ENCODE measurements at places on chromosomes 7 and 10.

DNA sequence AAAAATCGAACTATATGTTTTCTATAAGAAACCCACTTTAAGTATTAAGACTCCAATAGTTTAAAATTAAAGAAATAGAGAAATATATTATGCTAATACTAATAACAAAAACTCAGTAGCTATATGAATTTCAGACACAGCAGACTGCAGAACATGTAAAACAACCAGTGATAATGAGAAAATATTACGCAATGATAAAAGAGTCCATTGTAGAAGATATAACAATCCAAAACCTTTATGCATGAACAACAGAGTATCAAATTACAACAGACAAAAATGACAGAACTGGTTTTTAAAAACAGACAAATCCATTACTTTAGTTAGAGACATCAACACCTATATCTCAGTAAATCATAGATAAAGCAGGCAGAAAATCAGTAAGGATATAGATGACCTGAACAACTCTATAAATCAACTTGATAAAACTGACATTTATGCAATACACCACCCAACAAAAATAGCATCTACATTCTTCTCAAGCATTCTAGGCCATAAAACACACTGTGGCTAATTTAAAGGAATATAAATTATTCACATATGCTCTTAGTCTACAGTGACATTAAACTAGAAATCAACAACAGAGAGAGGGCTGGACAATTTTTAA lies 669.5 kb upstream of the GHITM start:
- no peak for DNase-seq

DNA sequence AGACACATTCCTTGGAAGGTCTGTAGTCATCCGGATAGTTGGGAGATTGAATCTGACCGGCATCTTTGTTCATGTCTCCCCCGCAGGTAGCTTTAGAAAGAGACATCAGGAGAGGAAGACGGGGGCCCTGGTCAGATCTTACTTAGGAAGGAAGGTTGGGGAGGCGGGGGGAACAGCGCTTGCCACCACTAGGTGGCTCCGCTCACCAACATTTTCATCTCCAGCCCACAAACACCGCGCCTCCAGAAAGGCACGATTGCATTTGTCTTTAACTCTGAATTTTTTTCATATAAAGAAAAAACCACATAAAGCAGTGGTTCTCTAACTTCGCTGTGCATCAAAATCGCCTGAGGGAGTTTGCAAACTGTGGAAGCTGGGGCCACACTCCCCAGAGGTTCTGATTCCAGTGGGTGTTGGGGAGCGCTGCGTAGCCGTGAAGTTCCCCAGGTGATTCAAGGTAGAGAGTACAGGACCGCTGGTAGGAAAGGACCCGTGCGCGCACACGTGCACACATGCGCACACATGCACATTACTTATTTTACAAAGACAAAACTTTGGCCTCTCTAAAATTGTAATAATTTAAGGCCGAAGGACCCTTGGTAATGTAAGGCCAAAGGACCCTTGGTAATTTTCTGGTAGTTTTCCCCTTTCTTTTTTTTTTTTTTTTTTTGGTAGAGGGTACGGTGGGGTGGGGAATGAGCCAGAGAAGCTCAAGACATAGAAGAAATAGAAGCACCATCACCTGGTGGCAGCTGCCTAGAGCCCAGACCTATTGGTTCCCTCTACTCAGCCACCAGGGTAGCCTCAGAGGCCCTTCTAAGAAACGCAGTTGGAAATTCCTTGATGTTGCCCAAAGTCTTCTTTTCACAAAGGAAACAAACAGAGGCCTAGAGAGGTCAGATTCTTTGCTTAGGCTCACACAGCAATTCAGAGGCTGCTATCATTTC lies 37.4 kb upstream of the OPALIN start:
- DNase-seq, result no peak

GRCh38 chr10:34551295-34551694 lies 263.8 kb downstream of the PARD3 start:
- no peak for DNase-seq

- no peak for DNase-seq
These were observed 176.8 kb downstream of the WDR37 start for GRCh38 chr10:1233031-1233430.

GRCh38 chr7:40015790-40016296 lies 65.8 kb downstream of the CDK13 start:
- DNase-seq, result no peak

GRCh38 chr10:86314616-86315548 lies 51.7 kb downstream of the GRID1 start:
- DNase-seq, result no peak

DNA sequence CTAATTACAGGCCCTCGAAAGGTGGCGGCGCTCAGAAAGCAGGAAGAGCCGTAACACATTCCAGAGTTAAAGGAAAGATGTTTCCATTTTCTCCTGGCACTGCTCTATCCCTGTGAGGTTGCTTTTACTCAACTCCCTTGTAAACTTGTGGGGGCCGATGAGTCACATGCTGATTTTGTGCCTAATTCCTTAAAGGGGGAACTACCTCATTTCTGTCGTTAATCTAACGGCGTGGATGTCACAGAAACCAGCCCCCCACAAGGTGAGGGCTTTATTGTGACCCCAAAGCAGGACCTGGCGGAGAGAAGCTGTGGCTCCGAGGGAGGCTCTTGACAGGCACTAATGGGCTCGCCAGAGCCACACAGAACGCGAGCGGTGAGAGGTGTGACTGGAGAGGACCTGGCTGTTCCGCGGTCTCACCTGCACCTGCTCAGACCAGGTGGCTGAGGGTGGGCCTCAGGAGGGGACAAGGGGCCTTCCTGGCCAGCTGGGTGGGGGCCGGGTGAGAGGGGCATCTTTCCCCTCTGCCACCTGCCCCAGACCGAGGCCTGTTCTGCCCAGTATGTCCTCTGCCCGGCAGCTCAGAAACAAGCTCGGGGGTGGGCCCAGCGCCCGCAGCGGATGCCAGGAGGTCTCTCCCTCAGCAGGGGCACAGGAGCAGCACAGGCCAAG lies 50.9 kb downstream of the CALML3 start:
- no peak for DNase-seq

GRCh38 chr10:58747687-58748086 lies 235.0 kb downstream of the BICC1 start:
- DNase-seq, result no peak

DNA sequence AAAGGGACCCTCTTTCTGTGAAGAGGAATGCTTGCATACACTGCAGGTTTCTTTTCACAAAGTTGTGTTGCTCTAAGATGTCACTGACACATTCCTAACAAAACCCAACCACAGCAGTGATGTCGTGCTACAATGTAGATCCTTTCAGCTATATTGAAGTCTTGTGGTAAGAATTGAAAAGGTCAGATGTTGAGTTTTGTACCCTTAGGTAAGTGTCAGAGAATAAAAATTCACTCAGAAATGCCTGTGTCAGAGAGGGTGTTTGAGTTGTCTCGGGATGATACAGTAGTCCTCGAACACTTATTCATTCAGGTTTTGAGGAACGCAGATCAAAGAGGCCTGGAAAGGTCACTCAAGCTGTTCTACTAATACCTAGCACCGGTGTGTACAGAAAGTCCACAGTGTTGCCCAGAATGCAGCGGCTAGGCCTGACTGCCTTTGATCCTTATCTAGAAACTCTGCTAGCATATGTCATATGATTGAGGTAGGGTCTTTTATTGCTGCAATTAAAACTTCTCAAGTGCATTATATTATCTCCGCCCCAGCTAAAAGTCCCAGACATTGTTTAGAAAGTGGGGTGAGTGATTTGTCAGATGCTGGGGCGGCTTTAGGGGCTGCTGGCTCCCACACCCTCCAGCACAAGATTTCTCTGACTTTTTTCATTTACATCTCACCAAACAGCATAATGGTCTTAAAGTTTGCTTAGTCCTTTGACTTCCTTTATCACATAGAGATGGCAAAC lies 26.0 kb downstream of the RNF32 start:
- DNase-seq, result no peak

DNA sequence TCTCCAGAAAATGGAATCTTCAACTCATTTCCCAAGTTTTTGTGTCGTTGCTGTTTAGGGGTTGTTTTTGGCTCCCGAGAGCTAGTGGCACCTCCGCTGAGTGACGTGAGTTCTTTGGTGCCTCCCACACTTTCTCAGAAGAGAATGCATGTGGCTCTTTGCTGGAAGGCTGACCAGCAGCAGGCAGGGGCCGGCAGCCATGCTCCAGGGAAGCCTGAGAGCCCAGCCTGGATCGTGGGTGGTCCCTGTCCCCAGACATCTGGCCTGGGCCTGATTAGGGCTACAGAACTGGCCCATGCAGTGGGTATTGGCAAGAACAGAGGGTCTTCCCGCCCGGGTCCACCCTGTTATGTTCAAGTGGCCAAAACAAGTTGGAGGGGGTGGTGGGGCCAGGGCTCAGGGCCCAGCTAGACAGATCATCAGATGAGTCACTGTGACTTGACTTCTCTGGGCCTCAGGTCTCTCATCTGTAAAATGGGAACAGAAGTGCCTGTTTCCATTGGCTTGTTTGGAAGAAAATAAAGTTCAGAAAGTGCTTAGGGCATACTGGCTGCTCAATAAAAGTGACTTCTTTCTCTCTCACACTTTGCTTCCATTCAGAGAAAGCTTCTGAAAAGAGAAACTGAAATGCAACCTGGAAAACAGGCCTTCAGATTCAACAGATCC lies 83.1 kb downstream of the STRA8 start:
- DNase-seq, result no peak

DNA sequence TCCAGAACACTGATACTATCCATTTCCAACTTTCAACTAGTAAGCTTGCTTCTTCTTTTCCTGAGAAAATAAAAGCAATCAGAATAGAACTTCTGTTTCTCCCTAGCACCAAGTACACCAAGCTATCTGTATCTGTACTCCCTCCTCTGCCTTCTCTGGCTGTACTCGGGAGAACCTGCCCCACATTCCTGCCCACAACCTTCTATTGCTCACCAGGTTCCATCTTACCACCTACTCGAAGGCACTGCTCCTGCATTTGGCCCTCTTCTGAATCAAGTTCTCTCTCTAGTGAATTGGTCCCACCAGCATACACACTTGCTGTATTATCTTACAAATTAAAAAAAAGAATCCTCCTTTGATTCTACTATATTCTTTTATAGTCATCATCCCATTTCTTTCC lies 169.6 kb upstream of the PTN start:
- no peak for DNase-seq

- DNase-seq, result no peak
These were observed 27.0 kb upstream of the ZPBP start for GRCh38 chr7:50119815-50120637.

DNA sequence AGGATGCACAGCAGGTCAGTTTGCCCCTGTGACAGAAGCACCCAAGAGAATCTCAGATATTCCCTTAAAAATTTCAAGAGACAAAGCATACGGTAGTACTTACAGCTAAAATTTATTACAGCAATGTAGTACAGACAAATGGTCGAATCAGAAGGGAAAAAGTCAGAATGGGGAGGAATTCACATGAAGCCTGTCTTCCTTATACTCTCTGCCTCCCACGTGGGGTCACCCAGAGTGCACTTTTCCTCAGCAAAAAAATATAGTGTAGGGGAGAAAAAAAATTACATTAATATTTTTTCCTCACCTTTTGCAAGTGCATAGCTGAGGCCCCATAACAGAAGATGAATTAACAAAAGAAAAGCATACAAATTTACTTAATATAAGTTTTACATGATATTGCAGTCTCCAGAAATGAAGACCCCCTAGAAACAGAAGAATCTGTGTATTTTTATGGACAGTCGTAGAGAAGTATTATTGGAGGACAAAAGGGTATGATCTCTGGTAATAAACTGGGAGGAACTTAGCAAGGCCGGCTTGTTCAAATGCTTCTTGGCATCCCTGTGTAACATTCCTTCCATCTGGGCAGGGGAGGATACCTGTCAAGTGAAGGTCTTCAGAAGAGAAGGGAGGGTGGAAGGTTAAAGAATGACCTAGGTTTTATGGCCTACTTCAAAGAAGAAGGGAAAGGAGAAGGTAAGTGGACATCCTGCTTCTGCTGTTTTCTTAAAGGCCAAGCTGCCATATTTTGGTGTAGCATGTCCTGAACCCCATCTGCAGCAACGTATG lies 270.6 kb upstream of the MAGI2 start:
- no peak for DNase-seq

DNA sequence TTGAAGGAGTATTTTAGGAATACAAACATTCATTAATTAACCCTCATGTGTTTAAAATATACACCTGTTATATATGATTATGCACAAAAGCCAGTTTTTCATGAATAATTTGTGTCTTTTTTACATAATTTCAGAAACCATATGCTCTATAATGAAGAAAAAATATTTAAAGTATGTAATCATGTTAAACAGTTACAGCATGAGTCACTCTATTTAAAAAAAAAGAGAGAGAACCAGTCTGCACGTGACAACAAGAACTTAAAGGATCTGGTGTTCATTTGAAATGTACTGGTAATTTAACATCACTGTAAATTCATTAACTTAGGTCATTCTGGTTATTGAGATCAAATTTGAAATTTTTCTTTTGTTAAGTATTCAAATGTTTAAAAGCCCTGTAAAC lies 228.5 kb downstream of the CACNB2 start:
- no peak for DNase-seq

DNA sequence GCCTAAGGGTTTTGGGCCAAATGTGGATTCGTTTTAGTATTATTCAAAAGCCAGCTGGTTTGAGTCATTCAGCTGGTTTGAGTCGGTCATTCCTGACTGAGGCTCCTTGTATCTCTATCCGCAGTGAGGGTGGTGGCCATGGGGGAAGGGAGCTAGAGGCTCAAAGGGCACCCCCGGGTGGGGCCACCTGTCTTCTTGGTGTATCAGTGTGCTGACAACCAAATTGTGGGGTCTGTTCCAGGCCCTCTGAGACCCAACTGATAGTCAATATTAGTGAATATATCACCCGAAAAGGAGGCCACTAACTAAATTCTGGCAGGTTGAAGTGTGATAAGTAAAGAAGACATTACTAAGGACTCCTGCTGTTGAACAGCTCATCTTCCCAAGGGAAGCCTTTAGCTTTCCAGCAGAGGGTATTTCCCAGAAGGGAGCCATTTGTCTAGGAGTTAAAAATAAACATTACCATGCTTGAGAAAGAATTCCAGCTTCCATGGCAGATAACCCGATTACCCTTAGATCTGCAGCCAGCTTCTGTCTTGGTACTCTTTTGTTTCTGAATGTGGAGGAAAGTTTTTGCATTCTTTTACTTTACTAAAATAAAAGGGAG lies 29.9 kb upstream of the DDX50 start:
- DNase-seq, result no peak

DNA sequence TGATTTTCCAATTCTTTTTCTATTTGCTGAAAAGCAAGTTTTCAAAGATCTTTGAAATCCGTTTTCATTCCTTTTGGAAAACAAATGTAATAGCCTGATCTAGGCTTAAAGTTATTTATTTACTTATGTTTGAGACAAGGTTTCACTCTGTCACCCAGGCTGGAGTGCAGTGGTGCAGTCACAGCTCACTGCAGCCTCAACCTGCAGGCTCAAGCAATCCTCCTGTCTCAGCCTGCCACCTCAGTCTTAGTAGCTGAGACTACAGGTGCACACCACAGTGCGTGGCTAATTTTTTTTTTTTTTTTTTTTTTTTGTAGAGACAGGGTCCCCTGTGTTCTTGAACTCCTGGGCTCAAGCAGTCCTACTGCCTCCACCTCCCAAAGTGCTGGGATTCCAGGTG lies 4.6 kb downstream of the ST7 start:
- DNase-seq, result no peak

DNA sequence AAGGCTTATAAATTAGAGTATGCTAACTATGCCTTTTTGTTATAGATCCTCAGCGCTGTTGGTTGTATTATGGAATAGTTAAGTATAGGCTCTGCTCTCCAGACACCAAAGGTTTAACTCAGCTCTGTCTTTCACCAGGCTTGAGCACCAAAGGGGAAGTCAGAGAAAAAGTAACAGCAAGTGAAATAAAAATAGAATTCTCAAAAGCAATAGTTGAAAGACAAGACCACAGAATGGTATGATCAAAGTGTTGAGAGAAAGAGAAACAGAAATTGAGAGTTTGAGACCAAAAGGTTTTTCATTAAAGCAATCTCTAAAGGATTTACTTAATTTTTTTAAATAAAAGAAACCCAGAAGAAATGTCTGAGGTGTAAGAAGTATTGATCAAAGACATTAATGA lies 529.8 kb upstream of the C7orf33 start:
- DNase-seq, result no peak
